Cerebellum (tissue), 4 donors: ENCODE measurements at places on chromosomes 1 and 21. TPM values are rescaled to one million over a fixed set of nuclear protein-coding genes. Genes with fewer than 3 reads are reported as not detected.
A peak's percentile ranks its signal among the peaks of the same experiment; 100 is the strongest.

RPE65 gene
- 0.09 TPM for total RNA-seq

DNA sequence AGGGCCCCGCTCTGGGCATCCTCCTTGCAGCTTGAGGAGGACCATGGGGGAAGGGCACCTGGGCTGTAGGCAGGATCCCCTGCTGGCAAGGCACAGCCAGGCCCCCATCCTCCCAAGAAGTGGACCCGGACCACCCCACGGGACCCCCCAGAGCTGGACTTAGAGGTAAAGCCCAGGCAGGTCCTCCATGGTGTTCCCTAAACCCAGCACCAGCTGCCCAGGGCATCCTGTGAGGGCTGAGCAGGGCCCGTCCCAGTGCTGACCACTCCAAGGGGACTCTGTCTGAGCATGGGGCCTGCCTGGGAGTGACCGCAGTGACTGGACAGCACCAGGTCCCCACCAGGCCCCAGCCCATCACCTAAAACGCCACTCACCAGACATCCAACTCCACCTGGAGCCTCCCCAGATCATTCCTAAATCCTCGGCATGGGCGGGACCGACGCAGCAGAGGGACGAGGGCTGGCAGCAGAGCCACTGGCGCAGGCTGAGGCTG is 21.3 kb downstream of the COL6A2 start:
- DNase-seq: no peak

DNASE2B gene
- total RNA-seq: not detected

LIN28A gene
- not detected for total RNA-seq

- no peak for DNase-seq
Observed at GRCh38 chr1:34511802-34512201, 243.0 kb upstream of the GJB5 start.

- DNase-seq: peak; percentile 65
Observed at GRCh38 chr1:33332357-33332789, 11.5 kb upstream of the A3GALT2 start.

TNNI3K gene
- total RNA-seq: 3.4 TPM

DNA sequence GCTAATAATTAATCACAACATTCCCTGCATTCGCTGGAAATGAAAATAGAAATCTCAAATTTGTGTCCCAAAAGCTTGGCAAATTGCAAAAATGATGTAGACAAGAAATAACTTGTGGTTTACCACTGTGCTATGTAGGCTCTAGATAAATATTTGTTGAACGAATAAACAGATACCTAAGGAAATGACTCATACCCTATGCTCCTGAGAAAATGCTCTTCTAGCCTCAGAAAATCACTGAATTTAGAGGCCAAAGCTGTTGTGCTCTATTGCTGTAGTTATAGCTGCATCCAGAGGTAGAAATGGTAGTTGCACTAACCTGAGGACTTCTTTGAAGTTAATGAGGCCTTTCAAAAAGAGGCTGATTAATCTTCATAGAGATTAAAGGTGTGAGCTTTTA is 142.0 kb upstream of the ZNHIT6 start:
- no peak for DNase-seq

DNA sequence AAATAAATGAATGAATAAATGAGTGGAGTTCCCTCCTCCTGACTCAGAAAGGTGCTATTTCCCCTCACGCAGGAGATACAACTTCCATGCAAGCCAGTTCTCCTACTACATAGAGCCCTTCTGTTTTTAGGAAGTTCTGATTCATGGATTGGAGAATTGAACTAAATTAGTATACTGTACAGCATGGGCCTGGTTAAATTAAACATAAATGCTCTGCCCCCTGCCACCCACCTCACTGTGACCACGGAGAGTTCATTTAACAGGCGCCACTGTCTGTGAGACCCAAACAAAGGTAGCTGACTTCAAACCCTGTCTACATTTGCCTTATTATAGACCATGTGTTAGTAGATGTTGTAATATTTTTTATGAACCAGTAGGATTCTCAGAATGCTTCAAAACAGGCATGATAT is 9.1 kb upstream of the IRF2BP2 start:
- DNase-seq: no peak

GRCh38 chr1:220594356-220594755 is 66.4 kb downstream of the MARK1 start:
- no peak for DNase-seq

DNA sequence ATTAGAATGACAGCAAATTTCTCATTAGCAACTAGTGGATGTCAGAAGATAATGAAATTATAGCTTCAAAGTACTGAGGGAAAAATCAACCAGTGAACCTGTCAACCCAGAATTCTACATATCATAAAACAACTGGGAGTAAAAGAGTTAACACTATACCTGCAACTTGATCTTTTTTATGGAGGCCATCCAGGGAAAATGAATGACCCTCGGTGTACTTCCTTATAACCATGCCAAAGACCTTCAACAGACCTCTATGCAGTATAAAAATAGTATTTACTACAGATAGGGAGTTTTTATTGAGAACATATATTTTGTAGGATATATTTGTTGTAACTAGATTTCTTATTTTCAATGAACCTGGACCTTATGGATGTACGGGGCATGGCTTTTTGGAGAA is 392.5 kb upstream of the ZRANB2 start:
- DNase-seq: no peak

DNA sequence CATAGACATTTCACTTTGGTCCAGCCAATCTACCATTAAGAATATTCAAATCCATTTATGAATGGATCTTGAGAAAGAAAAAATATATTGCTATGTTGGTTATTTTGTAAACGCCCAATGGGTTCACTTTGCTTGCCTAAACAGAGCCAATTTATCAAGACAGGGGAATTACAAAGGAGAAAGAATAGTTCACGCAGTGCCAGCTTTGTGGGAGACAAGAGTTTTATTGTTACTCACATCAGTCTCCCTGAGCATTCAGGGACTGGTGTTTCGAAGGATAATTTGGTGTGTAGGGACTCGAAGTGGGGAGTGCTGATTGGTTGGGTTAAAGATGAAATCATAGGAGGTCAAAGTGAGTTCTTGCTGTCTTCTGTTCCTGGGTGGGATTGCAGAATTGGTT is 135.3 kb downstream of the GABPA start:
- DNase-seq: no peak

DNA sequence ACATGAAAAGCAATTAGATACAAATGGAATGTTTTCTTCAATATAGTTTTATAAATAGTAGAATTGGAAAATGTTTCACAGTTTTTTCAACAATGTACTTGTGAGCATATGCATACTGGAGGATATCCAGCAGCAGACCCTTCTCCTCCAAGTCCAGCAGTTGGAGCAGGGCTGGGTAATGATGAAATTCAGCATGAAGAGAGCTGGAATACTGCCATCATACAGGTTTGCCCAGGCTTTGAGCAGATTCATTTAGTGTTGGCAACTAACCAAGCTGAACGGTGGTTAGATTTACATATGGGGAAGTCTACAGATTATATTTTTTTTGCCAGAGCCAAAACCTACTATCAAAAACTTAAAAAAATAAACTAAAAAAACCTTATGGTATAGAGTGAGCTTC is 38.3 kb downstream of the WDR3 start:
- no peak for DNase-seq

DNA sequence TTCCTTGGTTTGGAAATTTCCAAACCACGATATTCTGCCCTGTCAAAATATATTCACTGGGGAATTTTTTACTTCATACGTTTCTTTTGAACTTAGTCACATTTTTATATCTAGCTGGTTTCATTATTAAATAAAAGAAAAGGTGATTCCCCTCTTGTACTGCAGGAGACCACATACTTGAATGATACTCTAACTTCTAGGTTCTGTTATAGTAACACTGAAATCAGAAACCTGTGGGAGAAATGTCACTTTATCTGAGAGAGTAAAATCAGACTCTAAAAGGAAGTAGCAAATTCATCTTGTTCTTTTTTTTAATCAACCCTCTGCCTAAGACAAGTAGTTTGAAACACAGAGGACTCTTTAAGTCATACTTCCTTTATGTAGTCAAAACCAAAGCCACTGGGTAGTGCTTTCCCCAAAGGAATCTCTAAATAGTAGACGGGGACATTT is 34.4 kb downstream of the MRPL39 start:
- no peak for DNase-seq

IGSF3 gene
- 75.4 TPM for total RNA-seq

- no peak for DNase-seq
Observed at GRCh38 chr1:156928043-156928602, 7.7 kb downstream of the LRRC71 start.

CRYAA gene
- total RNA-seq: not detected

SEC16B gene
- total RNA-seq: 2.4 TPM

CLCA2 gene
- not detected for total RNA-seq

DNA sequence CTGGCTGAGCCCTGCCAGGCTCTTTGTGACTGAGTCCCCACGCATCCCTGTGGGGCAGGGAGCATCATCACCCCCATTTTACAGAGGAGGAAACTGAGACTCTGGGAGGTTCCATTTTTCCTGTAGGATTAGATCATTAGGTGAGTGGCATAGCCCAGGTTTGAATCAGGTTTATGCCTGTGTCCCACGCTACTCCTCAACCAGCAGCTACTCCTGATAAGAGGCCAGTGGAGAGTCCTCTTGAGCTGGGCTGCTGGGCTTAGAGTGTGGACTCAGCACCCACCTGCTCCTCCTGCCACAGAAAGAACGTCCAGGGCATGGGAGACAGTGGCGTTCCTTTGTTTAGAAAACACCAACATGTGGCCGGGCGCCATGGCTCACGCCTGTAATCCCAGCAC is 30.7 kb downstream of the TNFRSF1B start:
- DNase-seq: no peak

GRCh38 chr21:29403922-29404538 is 105.3 kb downstream of the BACH1 start:
- no peak for DNase-seq

SELP gene
- total RNA-seq: 0.27 TPM

RPTN gene
- total RNA-seq: not detected

DNA sequence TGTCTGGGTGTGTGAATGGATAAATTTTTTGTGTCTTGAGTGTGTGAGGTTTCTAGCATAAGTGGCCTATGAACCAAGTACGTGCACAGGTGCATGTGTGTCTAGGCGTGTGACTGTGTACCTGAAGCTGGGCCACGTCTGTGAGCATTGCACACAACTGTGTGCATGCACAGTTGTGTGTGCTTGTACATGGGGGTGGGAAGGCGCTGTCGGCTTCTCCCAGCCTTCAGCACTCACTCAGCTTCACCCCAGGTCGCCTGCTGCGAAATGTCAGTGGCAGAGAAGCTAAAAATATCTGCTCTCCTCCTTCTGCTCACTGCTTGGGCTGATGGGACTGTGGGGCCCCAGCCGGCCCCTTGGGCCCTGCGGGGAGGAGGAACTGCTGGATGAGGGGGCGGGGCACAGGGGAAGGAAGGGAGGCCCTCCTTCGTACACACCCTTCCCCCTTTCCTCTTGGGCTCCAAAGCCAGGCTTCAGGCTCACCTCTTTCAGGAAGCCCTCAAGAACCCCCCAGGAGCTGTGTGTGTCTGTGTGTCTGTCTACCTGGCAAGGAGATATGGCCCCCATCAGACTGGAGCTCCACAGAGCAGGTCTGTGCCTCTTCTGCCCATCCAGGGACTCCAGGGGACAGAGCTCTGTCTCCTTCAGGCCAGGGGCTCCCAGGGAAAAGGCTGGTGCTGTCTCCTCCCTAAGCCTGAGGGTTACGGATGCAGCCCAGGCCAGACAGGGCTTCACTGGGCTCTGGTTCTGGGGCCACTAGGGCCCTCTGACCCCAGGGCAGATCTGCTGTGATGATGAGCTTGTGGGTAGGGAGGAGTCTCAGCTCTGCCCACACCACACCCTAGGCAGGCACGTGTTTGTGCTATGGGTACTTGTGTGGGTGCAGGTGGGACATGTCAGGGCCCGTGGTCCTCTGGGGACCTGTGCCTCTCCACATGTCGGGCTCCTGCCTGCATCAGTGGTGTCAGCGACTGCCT is 35.6 kb upstream of the WASF2 start:
- peak; percentile 69 for DNase-seq

TIE1 gene
- 10.6 TPM for total RNA-seq

GRCh38 chr1:115296981-115297380 is 41.1 kb downstream of the NGF start:
- no peak for DNase-seq

GRCh38 chr1:81220614-81221071 is 580.1 kb upstream of the ADGRL2 start:
- no peak for DNase-seq

ARHGEF10L gene
- total RNA-seq: 33.8 TPM

DNA sequence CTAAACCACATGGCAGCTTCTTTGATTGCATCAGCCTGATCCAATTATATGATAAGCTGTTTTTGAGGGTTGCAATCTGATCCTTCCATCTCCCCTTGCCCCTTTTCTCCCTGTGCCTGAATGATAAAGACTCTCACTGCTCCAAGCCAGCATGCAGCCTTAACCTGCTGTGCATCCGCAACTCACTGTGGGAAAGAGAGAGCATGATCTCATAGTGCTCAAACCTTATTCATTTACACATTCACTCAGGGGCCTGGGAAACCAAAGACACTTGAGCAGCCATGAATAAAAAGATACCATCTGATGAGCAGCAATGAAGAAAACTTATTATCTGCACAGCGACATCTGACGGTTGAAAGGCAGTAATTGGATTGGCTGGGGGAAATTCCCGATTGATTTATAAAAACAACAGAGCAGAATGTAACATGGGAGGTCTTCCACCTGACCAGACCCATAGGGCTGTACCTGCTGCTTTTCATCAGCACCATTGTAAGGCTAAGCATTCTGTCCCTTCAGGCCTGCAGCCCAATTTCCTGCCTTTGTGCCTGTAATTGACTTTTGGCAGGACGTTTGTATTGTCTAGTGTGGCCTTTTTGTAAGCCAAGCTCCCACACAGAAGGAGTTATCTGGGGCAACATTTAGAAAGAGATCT is 62.5 kb downstream of the KIAA0040 start:
- peak; percentile 5 for DNase-seq

DNA sequence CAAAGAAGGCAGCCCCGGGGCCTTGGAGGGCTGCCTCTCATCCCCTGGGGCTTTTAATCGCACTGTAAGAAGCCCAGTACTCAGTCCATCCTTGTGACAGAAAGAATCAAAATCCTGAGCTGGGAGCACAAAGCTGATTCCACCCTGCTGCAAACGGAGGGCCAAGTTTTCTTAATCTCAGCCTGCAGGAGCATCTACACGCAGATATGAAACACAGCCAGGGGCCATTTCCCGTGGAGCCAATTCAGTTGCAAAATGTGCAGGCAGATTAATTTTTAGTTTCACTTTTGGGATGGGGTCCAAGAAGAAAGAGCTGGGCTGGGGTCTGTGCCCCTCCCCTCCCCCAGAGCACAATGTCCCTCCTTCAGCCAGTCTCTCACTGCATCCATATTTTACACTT is 4.4 kb downstream of the LYPD8 start:
- DNase-seq: no peak

DNA sequence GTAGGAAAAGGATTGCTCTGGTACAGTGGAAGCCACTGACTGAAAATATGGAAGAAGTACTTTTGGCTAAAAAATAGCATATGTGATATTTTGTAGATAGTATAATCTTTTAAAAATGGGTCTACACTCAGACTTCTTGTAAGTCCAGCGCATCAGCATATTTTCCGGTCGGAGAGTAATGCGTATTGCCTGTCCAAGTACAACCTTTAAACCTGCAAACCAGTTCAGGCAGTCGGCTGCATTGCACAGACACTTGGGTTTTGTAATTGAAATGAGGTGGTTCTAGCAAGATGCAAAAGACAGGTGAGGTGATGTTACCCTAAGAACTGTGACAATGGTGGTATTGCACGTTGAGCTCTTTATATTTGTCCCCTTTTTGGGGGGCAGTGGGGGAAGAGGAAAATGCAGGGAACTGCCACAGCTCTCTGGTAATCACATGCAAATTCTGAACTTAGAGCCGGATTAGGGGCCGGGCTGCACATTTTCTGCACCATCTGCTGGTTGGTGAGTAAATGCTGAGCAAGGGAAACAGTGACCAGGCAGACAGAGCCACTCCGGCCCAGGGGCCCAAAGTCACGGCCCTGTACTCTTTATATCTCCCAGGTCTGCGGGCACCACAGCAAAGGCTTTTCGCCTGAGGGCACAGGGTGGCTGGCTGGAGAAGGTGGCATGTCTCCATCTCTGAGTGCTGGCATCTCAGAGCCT is 2.3 kb downstream of the GPR137B start:
- peak; percentile 48 for DNase-seq
